MCF 10A (cell line): ENCODE measurements at places on chromosomes 6 and 20. TPM values are rescaled to one million over a fixed set of nuclear protein-coding genes. Genes with fewer than 3 reads are reported as not detected.

DNA sequence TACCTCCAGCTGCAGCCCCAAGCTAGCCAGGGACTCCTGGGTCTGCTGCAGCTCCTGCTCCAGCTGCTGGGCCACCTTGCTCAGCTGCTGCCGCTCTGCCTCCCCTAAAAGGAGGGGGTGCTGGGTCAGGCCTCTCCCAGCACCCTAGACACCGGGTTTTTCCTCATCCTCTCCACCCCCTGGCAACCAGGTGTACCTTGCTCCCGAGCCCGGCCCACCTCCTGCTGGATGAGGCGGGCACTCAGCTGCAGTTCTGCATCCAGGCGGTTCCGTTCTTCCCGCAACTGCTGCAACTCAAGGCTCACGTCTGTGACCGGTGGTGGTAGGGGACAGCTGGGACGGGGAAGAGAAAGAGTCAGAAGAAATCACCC, 6.1 kb upstream of the PSORS1C2 start:
- peaks cover 26% of the 10 kb centered on the region for H3K36me3 ChIP-seq
- no peaks in the 10 kb centered on the region for H3K27me3 ChIP-seq
- no peak overlapping the region for H3K4me3 ChIP-seq
- no peak overlapping the region for H3K27ac ChIP-seq

- peak; percentile 81 for DNase-seq
- no peaks in the 10 kb centered on the region for H3K27me3 ChIP-seq
- peaks cover 57% of the 10 kb centered on the region for H3K4me1 ChIP-seq
- H3K4me3 ChIP-seq: peak overlapping the region; percentile 78
Observed at GRCh38 chr20:59835448-59836395, 97.7 kb downstream of the SYCP2 start.

- no peaks in the 10 kb centered on the region for H3K4me1 ChIP-seq
- H3K27me3 ChIP-seq: no peaks in the 10 kb centered on the region
- no peak overlapping the region for H3K27ac ChIP-seq
- no peak for DNase-seq
- H3K4me3 ChIP-seq: no peak overlapping the region
Observed at GRCh38 chr6:157560691-157561413, 179.9 kb downstream of the ZDHHC14 start.

- DNase-seq: no peak
- H3K27ac ChIP-seq: no peak overlapping the region
- no peaks in the 10 kb centered on the region for H3K36me3 ChIP-seq
- peaks cover 22% of the 10 kb centered on the region for H3K4me1 ChIP-seq
Observed at GRCh38 chr6:90478278-90478677, 108.6 kb downstream of the MAP3K7 start.

- peaks cover 11% of the 10 kb centered on the region for H3K27me3 ChIP-seq
- H3K27ac ChIP-seq: no peak overlapping the region
- H3K4me1 ChIP-seq: no peaks in the 10 kb centered on the region
- H3K4me3 ChIP-seq: no peak overlapping the region
- no peaks in the 10 kb centered on the region for H3K36me3 ChIP-seq
Observed at GRCh38 chr20:63433756-63434531, 38.5 kb downstream of the KCNQ2 start.

GRCh38 chr6:163825033-163825432, 410.5 kb downstream of the QKI start:
- H3K36me3 ChIP-seq: no peaks in the 10 kb centered on the region
- peaks cover 17% of the 10 kb centered on the region for H3K4me1 ChIP-seq
- DNase-seq: peak; percentile 99
- peak overlapping the region; percentile 59 for H3K27ac ChIP-seq
- H3K27me3 ChIP-seq: no peaks in the 10 kb centered on the region

DNA sequence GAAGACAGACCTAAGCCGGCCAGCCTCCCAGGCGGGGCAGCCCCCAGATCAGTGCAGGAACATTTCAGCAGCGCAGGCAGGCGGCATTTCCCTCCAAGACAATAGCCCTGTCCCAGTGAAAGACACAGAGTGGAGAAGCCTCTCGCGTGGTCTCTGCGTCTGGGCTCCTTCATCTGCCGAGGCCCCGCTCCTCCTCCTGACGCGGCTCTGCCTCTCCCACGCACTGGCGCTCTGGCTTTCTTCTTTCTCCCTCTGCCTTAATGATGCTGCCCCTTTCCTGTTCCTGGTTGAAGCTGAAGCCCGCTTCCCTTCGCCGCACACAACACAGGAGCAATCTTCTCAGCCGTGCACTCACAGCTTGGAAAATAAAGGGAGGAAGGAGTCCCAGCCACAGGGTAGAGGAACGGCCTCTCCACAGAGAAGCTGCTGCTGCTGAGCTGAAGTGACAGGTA, 347.5 kb downstream of the CDH4 start:
- H3K27ac ChIP-seq: no peak overlapping the region
- peaks cover 6% of the 10 kb centered on the region for H3K36me3 ChIP-seq
- no peak overlapping the region for H3K4me3 ChIP-seq
- no peaks in the 10 kb centered on the region for H3K27me3 ChIP-seq
- H3K4me1 ChIP-seq: no peaks in the 10 kb centered on the region

GRCh38 chr6:33297406-33297955, 1.3 kb downstream of the RGL2 start:
- DNase-seq: peak; percentile 38
- no peaks in the 10 kb centered on the region for H3K27me3 ChIP-seq
- peak overlapping the region; percentile 100 for H3K27ac ChIP-seq

GRCh38 chr6:4348462-4349112, 213.2 kb upstream of the ECI2 start:
- H3K27ac ChIP-seq: no peak overlapping the region
- H3K36me3 ChIP-seq: peaks cover 2% of the 10 kb centered on the region
- no peak for DNase-seq
- H3K4me1 ChIP-seq: peaks cover 36% of the 10 kb centered on the region
- H3K27me3 ChIP-seq: no peaks in the 10 kb centered on the region
- no peak overlapping the region for H3K4me3 ChIP-seq

Gene ATP6V1G2
- 1.2 and 2.4 TPM in 2 replicates for total RNA-seq

Gene BPIFA1
- total RNA-seq: not detected in 2 replicates
